DND-41 (cell line): ENCODE measurements at places on chromosomes 3 and 15.

GRCh38 chr3:15998911-15999310 lies 175.6 kb upstream of the GALNT15 start:
- H3K27ac ChIP-seq, result no peak overlapping the region
- H3K36me3 ChIP-seq, result no peaks in the 10 kb centered on the region
- H3K4me3 ChIP-seq, result no peak overlapping the region
- no peaks in the 10 kb centered on the region for H3K27me3 ChIP-seq
- DNase-seq, result no peak

DNA sequence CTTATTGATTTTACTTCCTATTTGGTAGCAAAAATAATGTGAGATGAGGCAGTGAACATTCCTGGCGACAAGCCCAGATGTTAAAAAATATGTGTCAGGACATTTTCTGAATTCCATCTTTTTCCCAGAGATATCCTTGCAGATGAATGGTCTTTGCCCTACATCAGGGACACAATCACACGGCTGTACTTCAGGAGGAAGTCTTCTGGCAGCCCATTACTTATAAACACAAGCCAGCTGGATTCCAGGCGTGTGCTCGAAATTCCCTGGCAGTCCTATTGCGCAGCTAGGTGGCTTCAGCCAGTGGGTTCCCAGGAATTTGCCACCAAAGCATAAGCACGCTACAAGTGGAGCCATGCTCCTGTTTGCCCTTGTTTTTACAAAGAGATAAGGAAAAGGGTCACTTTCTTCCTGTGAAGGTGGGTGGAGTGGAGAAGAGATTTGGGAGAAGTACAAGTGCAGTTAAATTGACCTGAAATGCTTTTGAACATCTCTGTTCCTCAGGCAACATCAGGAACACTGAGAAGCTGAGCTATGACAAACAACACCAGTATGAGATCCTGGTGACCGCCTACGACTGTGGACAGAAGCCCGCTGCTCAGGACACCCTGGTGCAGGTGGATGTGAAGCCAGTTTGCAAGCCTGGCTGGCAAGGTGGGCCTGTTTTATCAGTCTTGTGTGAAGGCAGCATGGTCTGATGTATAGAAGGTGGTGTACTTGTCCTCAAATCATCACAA lies 257.1 kb upstream of the TRIM42 start:
- H3K4me3 ChIP-seq, result no peak overlapping the region
- H3K27me3 ChIP-seq, result peaks cover 7% of the 10 kb centered on the region
- H3K4me1 ChIP-seq, result no peaks in the 10 kb centered on the region
- H3K36me3 ChIP-seq, result no peaks in the 10 kb centered on the region
- DNase-seq, result no peak

DNA sequence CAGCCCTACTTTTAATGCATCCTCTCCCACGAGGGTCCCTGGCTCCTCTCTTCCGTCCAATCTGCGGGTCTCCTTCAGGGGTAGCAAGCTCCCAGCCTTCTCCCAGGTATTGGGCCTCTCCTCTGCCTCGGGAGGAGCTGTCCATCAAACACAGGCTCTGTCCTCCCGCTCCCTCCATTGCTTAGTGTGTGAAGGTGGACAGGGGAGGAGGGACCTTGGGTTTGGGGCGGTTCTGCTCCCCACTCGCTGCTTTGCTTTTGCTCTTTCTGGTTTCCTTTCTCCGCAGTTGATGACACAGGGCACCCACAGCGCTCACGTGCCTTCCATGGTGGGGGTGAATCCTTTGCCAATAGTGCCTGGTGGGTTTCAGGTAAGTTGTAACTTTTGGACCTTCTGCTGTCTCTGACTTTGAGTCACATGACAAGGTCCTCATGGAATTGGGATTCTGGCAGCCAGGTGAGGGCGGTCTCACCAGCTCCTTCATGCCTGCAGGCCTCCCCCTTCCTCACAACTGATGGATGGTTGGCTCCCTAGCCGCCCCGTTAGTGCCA lies 18.9 kb downstream of the MUC20 start:
- H3K4me3 ChIP-seq, result no peak overlapping the region
- no peaks in the 10 kb centered on the region for H3K36me3 ChIP-seq
- DNase-seq, result no peak
- H3K27me3 ChIP-seq, result peaks cover 15% of the 10 kb centered on the region
- H3K4me1 ChIP-seq, result no peaks in the 10 kb centered on the region
- H3K27ac ChIP-seq, result no peak overlapping the region

- H3K4me3 ChIP-seq, result no peak overlapping the region
- no peak overlapping the region for H3K27ac ChIP-seq
- no peak for DNase-seq
- no peaks in the 10 kb centered on the region for H3K27me3 ChIP-seq
- H3K4me1 ChIP-seq, result no peaks in the 10 kb centered on the region
These were observed 37.0 kb upstream of the CDCP1 start for GRCh38 chr3:45182915-45183871.

DNA sequence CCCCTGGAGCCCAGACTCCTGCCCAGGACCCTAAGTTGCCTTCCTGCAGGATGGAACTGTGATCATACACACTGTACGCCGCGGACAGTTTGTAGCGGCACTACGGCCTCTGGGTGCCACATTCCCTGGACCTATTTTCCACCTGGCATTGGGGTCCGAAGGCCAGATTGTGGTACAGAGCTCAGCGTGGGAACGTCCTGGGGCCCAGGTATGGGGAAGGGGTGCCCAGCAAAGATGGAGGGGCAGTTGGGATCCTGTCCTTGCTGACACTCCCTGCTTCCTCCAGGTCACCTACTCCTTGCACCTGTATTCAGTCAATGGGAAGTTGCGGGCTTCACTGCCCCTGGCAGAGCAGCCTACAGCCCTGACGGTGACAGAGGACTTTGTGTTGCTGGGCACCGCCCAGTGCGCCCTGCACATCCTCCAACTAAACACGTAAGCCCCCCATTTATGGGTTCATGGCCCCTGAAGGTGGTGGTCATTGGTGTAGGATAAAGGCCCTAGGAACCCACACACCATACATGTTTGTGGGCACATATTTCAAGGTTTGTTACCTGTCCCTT lies 28.8 kb downstream of the NBEAL2 start:
- H3K4me1 ChIP-seq, result peaks cover 7% of the 10 kb centered on the region
- H3K4me3 ChIP-seq, result no peak overlapping the region
- peak overlapping the region; percentile 57 for H3K27ac ChIP-seq
- no peaks in the 10 kb centered on the region for H3K27me3 ChIP-seq
- no peak for DNase-seq
- peaks cover 80% of the 10 kb centered on the region for H3K36me3 ChIP-seq

DNA sequence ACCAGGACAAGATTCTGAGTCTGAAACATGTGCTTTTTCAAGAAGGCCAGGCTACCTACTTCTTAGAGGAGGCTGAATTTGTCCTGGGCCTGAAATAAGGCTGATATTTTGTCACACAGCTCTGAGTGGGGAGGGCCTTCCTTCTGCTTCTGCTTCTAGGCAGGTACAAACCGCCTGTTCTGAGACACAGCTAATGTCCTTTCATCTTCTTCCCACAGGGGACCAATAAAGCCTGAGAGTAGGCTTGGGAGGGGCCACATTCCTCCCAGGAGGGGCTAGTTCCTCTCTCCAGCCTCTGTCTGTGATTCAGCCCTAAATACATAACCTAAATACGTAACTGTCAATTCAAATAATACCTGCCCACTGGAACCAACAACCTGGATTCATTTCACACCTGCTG lies 34.8 kb downstream of the CRYGS start:
- H3K4me1 ChIP-seq, result no peaks in the 10 kb centered on the region
- peaks cover 3% of the 10 kb centered on the region for H3K27me3 ChIP-seq

DNA sequence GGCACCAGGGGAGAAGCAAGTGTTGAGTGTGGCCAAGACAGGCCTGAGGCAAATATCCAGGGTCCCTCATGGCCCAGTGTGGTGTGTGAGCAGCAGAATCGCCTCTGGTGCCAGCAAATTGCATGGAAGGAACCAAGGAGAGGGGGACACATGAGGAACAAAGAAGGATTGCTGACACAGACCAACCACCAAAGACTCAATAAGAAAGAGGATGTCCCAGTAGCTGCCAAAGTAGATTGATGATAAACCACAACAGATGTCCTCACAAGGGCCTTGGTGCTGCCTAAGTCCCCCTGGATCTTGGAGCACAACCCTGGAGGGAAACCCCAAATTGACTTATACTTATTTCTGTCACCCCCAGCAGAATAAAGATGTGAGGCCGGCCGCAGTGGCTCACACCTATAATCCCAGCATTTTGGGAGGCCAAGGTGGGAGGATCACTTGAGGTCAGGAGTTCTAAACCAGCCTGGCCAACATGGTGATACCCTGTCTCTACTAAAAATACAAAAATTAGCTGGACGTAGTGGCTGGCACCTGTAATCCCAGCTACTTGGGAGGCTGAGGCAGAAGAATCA lies 10.6 kb downstream of the SRGAP3 start:
- H3K4me1 ChIP-seq, result no peaks in the 10 kb centered on the region
- H3K36me3 ChIP-seq, result no peaks in the 10 kb centered on the region
- H3K4me3 ChIP-seq, result no peak overlapping the region
- no peaks in the 10 kb centered on the region for H3K27me3 ChIP-seq

DNA sequence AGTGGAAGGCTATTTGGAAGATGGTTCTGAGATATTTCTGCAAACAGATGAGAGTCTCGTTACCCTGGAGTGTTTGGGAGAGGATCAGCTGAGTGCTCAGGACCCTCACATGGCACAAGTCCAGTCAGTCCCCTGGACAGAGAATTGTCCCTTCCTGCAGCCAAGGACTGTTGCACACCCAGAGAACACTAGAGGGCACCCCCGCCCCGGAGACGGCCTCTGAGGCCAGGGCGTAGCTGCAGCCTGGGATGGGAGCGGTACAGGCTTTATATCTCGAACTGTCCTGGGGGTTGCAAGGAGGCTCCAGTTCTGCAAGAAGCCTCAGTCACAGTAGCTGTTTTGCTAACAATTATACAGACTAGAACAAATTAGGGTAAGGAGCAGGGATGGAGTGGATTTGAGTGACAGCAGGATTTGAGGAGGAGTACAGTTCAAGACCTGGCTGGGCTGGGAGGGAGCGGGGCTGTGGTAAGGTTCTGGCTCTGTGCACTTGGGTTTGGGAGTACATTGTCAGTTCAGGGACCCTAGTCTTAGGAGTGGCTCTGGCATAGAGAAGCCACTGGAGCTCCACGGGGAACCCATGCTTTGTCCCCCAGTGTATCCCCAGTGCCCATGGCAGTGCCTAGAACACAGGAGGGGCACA lies 67.6 kb upstream of the HACD2 start:
- H3K4me1 ChIP-seq, result no peaks in the 10 kb centered on the region
- DNase-seq, result peak; percentile 26
- H3K36me3 ChIP-seq, result no peaks in the 10 kb centered on the region
- no peaks in the 10 kb centered on the region for H3K27me3 ChIP-seq

GRCh38 chr15:43329960-43330779 lies at the start of gene LCMT2:
TSS of gene LCMT2 (minus strand) at chr15:43330573. CDS start at chr15:43330489, 84 bp downstream.
- peak; percentile 90 for DNase-seq
- H3K27ac ChIP-seq, result peak within 1 kb of the TSS; percentile 95
- H3K27me3 ChIP-seq, result no peaks in the 10 kb centered on the region

DNA sequence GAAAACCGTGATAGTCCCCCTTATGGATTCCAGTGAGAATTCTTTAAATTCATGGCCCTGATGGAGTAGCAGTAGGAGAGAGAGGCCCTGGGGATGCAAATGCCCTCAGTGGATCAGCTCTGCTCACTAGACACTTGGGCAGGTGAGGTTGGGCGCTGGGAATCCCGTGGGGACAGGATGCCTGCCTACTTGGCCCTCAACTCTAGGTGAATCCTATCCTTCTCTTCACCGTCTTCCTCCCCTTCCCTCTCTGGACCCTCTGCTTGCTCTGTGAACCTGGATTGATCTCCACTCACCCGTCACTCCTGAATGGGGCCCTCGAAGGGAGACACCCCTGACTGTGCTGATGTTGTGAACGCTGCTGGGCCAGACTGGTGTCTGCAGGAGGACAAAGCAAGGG lies 77.4 kb downstream of the SEC22A start:
- H3K4me1 ChIP-seq, result no peaks in the 10 kb centered on the region
- H3K4me3 ChIP-seq, result no peak overlapping the region
- no peak overlapping the region for H3K27ac ChIP-seq

DNA sequence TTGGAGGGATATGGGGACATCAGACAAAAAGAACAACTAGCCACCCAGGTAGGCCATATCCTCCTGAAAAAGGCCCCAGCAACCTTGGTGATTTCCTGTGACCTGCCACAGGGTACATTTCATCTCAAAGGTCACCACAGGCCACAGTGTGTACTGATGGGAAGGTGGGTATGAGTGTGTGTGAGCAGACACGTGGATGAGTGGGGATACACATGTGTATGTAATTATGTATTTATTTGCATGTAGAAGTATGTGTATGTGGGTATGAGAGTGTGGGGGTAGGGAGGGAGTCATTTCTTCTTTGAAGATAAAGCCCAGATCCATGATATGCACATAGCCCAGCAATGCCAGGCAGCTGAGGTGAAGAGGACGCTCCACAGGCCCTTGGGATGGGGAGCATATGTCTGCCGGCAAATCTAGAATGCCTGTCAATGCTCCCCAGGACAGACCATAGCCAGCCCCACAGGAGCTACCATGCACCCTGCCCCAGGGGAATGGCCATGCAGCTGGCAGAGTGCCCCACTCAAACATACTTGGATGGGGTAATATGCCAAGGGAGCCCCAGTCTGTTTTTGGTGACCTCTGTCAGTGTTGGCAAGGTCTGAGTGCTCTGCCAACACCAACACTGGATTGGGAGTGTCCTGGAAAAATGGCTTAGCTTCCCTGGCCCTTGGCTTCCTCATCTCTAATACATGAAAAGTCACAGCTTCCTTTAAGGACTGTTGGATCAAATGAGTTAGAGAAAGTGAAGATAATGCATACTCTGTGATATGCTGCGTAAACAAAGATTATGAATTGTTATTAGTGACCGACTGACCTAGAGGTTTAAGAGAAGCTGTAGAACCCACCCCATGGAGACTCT lies 42.4 kb downstream of the RAB6B start:
- H3K27me3 ChIP-seq, result peaks cover 10% of the 10 kb centered on the region
- no peak overlapping the region for H3K4me3 ChIP-seq
- no peak overlapping the region for H3K27ac ChIP-seq
- no peak for DNase-seq
- H3K4me1 ChIP-seq, result no peaks in the 10 kb centered on the region

- H3K27ac ChIP-seq, result no peak overlapping the region
- peaks cover 28% of the 10 kb centered on the region for H3K4me1 ChIP-seq
- H3K36me3 ChIP-seq, result peaks cover 90% of the 10 kb centered on the region
- DNase-seq, result no peak
- no peaks in the 10 kb centered on the region for H3K27me3 ChIP-seq
- H3K4me3 ChIP-seq, result no peak overlapping the region
These were observed 99.3 kb downstream of the MME start for GRCh38 chr3:155179437-155179827.

GRCh38 chr3:19527746-19528145 lies 379.4 kb downstream of the KCNH8 start:
- no peak for DNase-seq
- H3K36me3 ChIP-seq, result no peaks in the 10 kb centered on the region
- H3K27ac ChIP-seq, result no peak overlapping the region
- H3K4me3 ChIP-seq, result no peak overlapping the region

- H3K4me3 ChIP-seq, result no peak overlapping the region
- peaks cover 76% of the 10 kb centered on the region for H3K36me3 ChIP-seq
- no peak overlapping the region for H3K27ac ChIP-seq
- H3K4me1 ChIP-seq, result no peaks in the 10 kb centered on the region
- DNase-seq, result no peak
These were observed 9.5 kb downstream of the TYRO3 start for GRCh38 chr15:41568350-41569017.

GRCh38 chr15:76994496-76994895 lies 430 bp upstream of the PSTPIP1 start:
- no peak overlapping the region for H3K27ac ChIP-seq
- no peak for DNase-seq

GRCh38 chr15:29942143-29942542 lies 119.9 kb upstream of the TJP1 start:
- no peaks in the 10 kb centered on the region for H3K4me1 ChIP-seq
- no peaks in the 10 kb centered on the region for H3K36me3 ChIP-seq
- no peak overlapping the region for H3K4me3 ChIP-seq
- no peak for DNase-seq
